ENCODE measurements at places on chromosomes 1 and 21.

GRCh38 chr1:96845464-96845863 lies 123.9 kb downstream of the PTBP2 start:
- no peak for DNase-seq

DNA sequence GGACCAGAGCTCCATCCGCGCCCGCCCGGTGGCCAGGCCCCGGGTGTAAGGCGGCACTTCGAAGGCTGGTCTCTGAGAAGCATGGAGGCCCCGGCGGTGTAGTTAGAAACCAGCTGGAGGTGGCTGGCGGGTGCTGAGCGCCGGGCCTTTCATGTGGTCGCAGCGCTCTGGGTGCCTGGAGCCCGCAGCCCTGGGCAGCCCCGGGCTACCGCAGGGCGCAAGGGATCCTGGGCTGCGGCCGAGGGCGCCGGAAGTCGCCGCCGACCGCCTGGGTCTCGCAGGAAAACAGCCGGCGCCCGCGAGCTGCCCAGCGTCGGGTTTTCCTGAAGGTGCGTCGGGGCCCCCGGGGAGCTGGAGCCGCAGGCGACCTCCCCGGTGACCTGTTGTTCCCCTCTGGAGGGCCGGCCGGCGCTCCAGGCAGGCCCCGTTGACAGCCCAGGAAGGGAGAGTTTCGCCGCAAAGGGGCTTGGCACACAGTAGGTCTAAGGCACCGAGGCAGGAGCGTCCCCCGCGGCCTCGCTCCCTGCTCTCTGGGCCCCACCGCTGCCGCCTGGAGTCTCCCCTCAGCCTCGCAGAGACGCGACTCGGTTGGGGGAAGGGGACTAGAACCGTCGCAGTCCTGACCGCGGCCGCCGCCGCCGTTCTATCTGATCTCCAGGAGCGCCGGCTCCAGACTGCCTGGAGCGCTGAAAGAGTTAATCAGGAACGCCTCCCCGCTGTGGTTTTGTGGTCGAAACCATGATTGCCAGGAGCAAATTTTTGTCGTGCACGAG lies 2.7 kb downstream of the GRHL3 start:
- no peak for DNase-seq

- DNase-seq: no peak
Measured at GRCh38 chr1:185969028-185969427, 234.8 kb downstream of the HMCN1 start.

DNA sequence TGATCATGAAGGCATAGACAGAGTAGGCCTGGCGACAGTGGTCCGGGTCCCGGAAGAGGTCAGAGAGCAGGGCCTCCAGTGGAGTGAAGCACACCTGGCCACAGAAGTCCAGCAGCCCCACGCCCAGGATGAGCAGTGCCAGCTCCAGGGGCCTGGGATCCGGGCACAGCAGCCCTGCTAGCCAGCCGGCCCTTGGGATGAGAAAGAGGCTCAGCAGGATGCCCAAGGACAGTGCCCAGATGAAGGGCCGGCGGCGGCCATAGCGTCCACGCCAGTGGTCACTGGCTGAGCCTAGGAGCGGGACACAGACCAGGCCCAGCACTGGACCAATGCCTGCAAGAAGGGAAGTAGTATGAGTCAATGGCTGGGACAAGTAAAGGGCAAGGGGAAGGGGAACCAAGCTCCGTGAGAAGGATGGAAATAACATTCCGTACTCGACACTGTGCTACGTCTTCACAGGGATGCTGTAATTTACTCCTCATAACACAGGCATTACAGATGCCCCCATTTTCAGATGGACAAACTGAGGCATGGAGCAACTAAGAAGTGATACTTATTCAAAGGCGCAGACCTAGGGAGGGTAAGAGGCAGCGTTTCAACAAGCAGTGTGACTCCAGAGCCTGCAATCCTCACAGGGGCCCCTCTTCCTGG lies 16.9 kb downstream of the SLC45A3 start:
- DNase-seq: no peak

All from D721Med (cell line).